PC-3 (cell line): ENCODE measurements at places on chromosomes 16 and 17. TPM values are rescaled to one million over a fixed set of nuclear protein-coding genes. Genes with fewer than 3 reads are reported as not detected.

GRCh38 chr16:3150346-3151218, 15.8 kb downstream of the ZNF213 start:
- H3K4me3 ChIP-seq, result peak overlapping the region; percentile 85
- H3K4me1 ChIP-seq, result peaks cover 9% of the 10 kb centered on the region; the same call in 1 of the 2 replicates
- peak overlapping the region; percentile 71 for H3K27ac ChIP-seq
- H3K27me3 ChIP-seq, result no peaks in the 10 kb centered on the region

GRCh38 chr17:82320956-82321927, 3.8 kb upstream of the CD7 start:
- H3K27me3 ChIP-seq, result no peaks in the 10 kb centered on the region
- no peaks in the 10 kb centered on the region for H3K36me3 ChIP-seq

Gene AIPL1
- not detected in 2 replicates for total RNA-seq

Gene KCNH6
- not detected in 2 replicates for total RNA-seq

Gene IST1
- total RNA-seq, result 75.2 and 86.4 TPM in 2 replicates
